ENCODE measurements at places on chromosomes 4 and X.
A peak's percentile ranks its signal among the peaks of the same experiment; 100 is the strongest.

DNA sequence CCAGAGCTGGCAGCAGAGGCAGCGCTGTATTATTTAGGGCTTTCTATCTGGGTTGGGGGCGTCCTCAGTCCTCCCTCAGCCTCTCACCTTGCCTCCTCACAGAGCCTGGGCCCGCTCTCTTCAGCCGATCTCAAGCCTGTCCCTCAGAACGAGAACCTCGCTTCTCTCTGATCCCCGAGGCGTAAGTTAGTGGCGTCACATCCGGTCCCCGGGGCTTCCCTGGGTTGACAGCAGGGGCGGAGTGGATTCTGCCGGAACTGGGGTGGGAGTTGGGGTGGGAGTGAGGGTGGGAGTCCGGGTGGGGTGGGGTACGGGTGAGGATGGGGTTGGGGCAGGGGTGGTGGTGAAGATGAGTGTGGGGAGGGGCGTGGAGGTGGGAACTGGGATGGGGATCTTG lies at the start of gene MAGEA10:
Gene MAGEA10, minus strand, starts transcription at position 190 of the 397 bp plus-strand sequence. CDS start 2,957 bp downstream, outside the sequence.
- DNase-seq, result no peak

DNA sequence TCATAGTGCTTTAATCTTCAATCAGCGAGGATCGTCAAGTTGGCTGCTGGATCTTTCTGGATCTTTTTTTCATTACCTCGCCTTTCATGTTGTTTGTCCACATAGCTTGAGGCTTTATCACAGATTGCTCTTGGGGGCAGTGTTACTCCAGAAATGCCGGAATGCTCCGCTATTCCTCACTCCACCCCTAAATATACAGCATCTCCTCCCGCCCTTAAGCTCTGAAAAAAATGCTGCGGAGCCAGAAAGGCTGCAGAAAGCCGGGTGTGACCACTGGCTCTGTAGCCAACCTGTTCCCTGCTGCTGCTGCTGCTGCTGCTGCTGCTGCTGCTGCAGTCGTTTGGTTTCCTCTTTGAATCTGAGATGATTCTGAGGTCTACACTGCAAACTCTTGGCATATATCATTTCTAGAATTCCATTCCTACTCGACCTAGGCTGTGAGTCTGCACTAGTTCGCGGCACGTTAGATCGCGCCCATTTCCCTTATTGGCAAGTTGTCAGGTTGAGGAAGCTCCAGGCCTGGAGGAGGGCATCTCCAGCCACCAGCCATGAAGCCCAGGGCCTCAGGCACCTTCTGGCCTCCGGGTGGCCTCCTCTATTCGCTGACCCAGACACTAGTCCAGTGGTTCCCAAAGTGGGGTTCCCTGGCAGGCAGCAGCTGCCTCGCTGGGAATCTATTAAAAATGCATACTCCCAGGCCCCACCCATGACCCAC lies 34.2 kb downstream of the WDR13 start:
- peak; percentile 88 for DNase-seq

GRCh38 chr4:181897935-181898334 lies 345.3 kb upstream of the TENM3 start:
- no peak for DNase-seq

DNA sequence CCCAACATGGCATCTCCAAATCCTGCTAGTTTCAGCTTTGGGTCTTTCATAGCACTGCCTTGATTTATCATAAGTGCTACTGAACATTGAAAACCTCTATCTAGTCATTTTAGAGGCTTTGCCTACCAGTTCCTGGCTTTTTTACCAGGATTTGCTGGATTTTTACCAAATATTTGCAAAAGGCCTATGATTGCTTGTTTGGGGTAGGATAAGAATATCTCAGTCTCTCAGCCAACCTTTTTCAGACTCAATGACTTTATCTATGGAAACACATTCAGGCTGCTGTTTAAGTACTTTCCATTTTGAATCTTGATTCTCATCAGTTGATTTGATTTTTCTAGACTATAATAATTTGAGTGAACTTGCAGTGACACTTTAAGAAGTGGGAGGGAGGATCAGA lies 80.1 kb downstream of the NPFFR2 start:
- no peak for DNase-seq

DNA sequence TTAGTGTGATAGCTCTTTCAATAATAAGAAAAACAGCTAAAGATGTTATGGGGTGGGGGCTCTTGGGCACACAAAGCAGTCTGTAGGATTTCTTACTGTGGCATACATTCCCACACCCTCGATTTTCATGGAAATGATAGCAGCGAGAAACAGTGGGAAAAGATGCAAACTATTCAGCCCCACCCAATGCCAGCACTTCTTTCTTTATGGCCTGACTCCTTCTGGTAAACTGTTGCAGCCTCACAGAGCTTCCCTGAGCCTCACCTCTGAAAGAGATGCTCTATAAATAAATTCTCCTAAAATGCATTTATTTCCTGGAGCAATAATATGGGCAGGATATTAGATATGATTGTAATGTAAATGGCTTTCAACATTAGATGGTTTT lies 910 bp downstream of the ANK2 start:
- no peak for DNase-seq

- no peak for DNase-seq
These were observed 1181.1 kb upstream of the PCDH7 start for GRCh38 chr4:29538889-29539646.

DNA sequence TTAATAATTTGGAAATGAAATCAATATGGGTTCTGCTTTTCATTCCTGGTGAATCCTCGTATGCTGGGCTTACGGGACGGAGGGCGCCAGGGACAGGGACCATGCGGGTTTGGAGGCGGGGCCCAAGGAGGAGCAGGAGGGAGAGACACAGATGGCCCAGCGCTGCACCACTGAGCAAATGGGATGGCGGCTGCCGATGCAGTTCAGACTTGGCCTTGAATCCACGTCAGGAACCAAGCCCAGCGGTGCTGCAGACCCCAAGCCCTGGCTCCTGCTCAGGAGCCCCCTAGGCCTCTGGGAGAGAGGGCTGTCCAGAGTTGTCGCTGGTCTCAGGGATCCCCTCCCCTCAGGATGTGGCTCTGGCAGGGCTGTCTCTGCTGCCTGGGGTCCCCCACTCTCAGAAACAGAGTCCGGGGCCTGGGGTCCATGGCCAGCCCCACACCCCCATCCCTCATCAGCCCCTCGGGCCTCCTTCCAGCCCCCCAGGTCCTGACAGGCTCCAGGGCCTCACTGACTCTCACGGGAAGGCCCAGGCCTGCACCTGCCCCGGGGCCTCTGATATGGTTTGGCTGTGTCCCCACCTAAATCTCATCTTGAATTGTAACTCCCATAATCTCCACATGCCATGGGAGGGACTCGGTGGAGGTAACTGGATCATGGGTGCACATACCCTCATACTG lies 75.2 kb downstream of the FAM53A start:
- DNase-seq, result no peak

DNA sequence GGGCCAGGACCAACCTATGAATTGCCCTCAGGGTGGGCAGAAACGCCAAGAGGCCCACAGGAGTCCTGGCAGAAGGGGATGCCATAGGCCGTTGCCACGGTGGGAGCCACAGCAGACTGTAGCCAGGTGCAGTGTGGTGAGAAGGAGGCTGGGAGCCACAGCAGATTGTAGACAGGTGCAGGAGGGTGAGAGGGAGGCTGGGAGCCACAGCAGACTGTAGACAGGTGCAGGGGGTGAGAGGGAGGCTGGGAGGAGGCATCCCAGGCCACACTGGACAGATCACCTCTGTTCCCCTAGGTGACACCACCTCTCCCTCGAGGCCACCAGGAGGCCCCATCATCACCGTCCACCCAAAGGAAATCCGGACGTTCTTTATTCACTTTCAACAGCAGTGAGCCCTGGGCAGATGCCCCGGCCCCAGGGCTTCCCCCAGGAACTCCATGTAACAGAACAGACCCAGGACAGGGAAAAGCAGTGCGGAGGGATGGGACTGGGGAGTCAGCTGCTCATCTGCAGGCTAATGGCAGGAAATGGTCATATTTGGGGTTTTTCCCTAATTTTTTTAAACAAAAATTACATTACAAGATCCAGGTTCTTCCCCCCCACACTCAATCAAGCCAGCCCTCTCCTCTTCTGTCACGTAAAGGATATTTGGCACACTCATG lies 19.5 kb upstream of the MRFAP1 start:
- DNase-seq, result no peak

DNA sequence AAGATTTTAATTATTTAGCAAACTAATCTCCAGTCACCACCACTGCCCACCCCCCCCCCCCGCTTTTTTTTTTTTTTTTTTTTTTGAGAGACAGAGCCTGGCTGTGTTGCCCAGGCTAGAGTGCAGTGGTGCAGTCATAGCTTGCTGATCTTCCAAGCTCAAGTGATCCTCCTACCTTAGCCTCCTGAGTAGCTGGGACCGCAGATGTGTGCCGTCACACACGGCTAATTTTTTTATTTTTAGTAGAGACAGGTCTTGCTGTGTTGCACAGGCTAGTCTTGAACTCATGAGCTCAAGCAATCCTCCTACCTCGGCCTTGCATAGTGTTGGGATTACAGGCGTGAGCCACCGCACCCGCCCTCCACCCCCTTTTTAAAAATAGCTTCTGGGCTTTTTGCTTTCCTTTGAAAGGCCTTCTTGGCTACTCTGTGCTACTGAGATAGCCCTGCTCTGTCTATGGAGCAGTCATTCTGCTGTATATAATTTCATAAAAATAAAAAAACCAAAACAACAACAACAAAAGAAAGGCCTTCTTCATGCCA lies 18.7 kb downstream of the TXLNG start:
- DNase-seq, result no peak

- DNase-seq, result no peak
These were observed 5.4 kb upstream of the NAA15 start for GRCh38 chr4:139295942-139296299.

- DNase-seq, result no peak
These were observed 106.3 kb upstream of the EOLA2 start for GRCh38 chrX:150044556-150044955.
